ENCODE measurements at places on chromosomes 7 and 10. TPM values are rescaled to one million over a fixed set of nuclear protein-coding genes. Genes with fewer than 3 reads are reported as not detected.

IFIT1 gene
- 11.3 TPM for total RNA-seq

MOGAT3 gene
- not detected for total RNA-seq

SFMBT2 gene
- total RNA-seq, result 28.1 TPM

VWDE gene
- total RNA-seq, result 0.79 TPM

PKD1L1 gene
- 0.28 TPM for total RNA-seq

RAPGEF5 gene
- 6.4 TPM for total RNA-seq

DYNC1I1 gene
- total RNA-seq, result 6.9 TPM

LRRC4 gene
- 0.72 TPM for total RNA-seq

OLAH gene
- not detected for total RNA-seq

CELF2 gene
- 71.2 TPM for total RNA-seq

CRTAC1 gene
- 1.6 TPM for total RNA-seq

ZDHHC4 gene
- total RNA-seq, result 57.9 TPM

NPFFR1 gene
- 0.18 TPM for total RNA-seq

JCAD gene
- 46.5 TPM for total RNA-seq

C7orf33 gene
- not detected for total RNA-seq

ABCB1 gene
- 13.2 TPM for total RNA-seq

KIAA1549 gene
- 1.3 TPM for total RNA-seq

GRCh38 chr7:29866490-29866930 lies 60.2 kb downstream of the WIPF3 start:
- H3K27ac ChIP-seq, result peak overlapping the region; percentile 16
- H3K4me1 ChIP-seq, result peaks cover 26% of the 10 kb centered on the region
- H3K4me3 ChIP-seq, result no peak overlapping the region
- no peaks in the 10 kb centered on the region for H3K27me3 ChIP-seq

- no peak overlapping the region for H3K4me3 ChIP-seq
- no peak for DNase-seq
- H3K4me1 ChIP-seq, result peaks cover 2% of the 10 kb centered on the region
- H3K27ac ChIP-seq, result no peak overlapping the region
- no peaks in the 10 kb centered on the region for H3K27me3 ChIP-seq
Observed at GRCh38 chr7:149284343-149284742, 22.3 kb downstream of the ZNF783 start.

GRCh38 chr7:106693677-106694353 lies 32.9 kb upstream of the CCDC71L start:
- H3K4me3 ChIP-seq, result no peak overlapping the region
- no peaks in the 10 kb centered on the region for H3K27me3 ChIP-seq
- no peaks in the 10 kb centered on the region for H3K4me1 ChIP-seq
- H3K27ac ChIP-seq, result no peak overlapping the region
- no peak for DNase-seq

DNA sequence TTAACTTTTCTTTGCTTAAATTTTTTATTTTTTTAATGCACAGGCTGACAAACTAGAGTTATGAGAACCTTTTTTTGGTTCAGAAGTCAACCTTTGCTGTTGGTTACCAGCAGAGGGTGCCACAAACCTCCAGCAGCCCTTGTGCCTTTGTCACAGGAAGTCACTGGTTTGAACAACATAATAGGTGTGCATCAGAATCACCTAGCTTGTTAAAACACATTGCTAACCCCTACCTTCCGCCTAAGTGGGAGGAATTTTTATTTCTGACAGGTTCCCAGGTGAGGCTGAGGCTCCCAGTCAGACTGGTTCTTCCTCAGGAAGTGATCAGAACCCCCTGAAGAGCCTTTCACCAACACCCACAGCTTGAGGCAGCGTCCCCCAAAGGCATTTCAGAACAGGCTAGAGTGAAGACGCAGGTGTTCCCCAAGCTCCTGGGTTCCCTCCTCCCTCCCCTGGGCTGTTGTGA lies 22.6 kb upstream of the VDAC2 start:
- H3K4me3 ChIP-seq, result no peak overlapping the region
- no peak for DNase-seq
- no peaks in the 10 kb centered on the region for H3K36me3 ChIP-seq
- H3K27ac ChIP-seq, result no peak overlapping the region
- no peaks in the 10 kb centered on the region for H3K27me3 ChIP-seq

DNA sequence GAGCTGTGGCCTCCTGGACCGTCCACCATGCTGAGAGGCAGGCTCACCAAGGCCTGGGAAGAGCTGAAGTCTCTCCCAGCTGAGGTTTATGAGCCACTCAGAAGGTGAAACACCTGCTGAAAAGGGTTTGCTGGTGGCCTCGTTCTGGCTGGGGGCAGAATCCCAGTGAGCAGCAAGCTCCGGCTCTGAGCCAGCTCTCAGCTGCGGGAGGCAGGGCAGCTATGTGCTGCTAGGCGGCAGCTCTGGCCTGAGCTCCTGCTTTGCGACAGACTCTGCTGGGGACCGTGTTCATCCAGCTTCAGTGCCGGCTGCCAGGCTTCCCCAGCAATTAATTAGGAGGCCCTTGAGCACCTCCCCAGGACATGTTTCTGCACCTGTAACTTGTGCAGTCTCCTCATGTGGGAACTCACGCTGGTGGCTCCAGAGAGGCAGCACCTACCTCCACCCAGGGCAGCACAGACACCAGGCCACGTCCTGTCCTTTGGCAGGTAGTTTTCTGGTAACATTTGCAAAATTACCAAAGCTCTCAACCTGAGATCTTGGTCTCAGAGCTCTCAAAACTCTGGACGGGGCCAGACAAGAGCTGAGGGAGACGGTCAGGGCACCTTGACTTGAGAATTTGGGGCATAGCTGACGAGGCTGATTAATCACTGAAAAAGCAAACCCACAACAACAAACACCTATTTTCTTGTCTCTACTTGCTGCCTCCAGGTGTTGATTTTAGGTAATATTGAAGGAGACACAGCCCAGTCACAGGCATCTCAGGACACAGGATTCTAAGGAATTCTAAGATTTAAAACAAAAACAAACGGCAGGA lies 185.0 kb downstream of the TCERG1L start:
- H3K27ac ChIP-seq, result no peak overlapping the region
- no peaks in the 10 kb centered on the region for H3K27me3 ChIP-seq
- no peak overlapping the region for H3K4me3 ChIP-seq

DNA sequence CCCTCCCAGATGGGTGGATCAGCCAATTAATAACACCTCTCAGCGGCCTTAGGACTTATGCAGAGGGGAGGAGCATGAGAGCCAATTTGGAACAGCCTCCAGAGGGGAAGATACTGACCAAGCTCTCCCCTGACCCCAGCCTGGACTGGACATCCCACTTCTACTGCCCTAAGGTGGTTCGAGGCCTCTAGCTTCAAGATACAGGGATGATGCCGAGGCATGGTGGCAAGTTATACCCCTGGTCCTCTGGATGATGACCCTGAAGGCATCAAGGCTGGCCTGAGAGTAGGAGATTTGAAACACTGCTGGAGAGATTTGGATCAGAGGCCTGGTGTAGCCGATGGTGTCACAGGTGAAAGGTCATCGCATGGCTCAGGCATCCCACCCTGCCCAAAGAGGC lies 3.2 kb downstream of the CDH23 start:
- no peaks in the 10 kb centered on the region for H3K36me3 ChIP-seq
- peaks cover 7% of the 10 kb centered on the region for H3K4me1 ChIP-seq
- no peaks in the 10 kb centered on the region for H3K27me3 ChIP-seq
- H3K27ac ChIP-seq, result no peak overlapping the region
- no peak overlapping the region for H3K4me3 ChIP-seq
- no peak for DNase-seq

DNA sequence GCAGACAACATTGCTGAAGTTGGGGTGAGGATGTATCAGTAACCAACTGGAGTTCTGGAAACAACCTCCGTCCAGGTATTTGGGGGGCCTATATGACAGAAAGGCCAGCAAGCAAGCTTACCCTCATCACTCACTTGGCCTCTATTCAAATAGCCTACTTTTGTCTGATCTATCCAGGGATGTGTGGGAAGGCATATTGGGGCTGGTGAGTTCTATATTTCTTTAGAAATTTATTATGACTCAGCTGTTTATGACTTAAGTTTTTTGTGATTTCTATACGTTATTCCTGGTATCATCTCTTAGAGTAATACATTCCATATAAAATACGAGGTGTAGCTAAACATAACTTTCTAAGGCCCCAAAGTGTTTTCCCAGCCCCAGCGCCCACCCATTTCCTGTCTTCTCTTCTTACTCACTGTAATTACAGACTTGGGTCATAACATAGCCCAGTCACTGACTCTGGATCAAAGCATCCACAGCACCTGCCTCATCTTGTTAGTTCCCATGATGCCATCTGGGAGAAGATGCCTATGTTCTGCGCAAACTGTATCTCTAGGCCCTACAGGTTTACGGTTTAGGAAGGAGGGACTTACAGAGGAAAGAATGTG lies 18.1 kb downstream of the GARS1 start:
- no peaks in the 10 kb centered on the region for H3K27me3 ChIP-seq
- no peaks in the 10 kb centered on the region for H3K4me1 ChIP-seq
- no peaks in the 10 kb centered on the region for H3K36me3 ChIP-seq
- no peak for DNase-seq

GRCh38 chr7:158237672-158238335 lies 349.8 kb downstream of the PTPRN2 start:
- no peaks in the 10 kb centered on the region for H3K27me3 ChIP-seq
- no peak for DNase-seq
- H3K36me3 ChIP-seq, result no peaks in the 10 kb centered on the region
- H3K27ac ChIP-seq, result no peak overlapping the region
- H3K4me3 ChIP-seq, result no peak overlapping the region

GRCh38 chr7:148142660-148143248 lies 447.8 kb upstream of the C7orf33 start:
- H3K4me3 ChIP-seq, result no peak overlapping the region

- no peaks in the 10 kb centered on the region for H3K36me3 ChIP-seq
- no peaks in the 10 kb centered on the region for H3K4me1 ChIP-seq
- H3K27me3 ChIP-seq, result no peaks in the 10 kb centered on the region
- H3K27ac ChIP-seq, result no peak overlapping the region
Observed at GRCh38 chr7:18353339-18353738, 142.2 kb upstream of the HDAC9 start.

GRCh38 chr10:101961591-101962498 lies 94.1 kb downstream of the ARMH3 start:
- no peaks in the 10 kb centered on the region for H3K36me3 ChIP-seq
- no peak for DNase-seq
- H3K27ac ChIP-seq, result no peak overlapping the region
- H3K4me1 ChIP-seq, result peaks cover 4% of the 10 kb centered on the region
- H3K4me3 ChIP-seq, result no peak overlapping the region

- H3K36me3 ChIP-seq, result no peaks in the 10 kb centered on the region
- H3K4me1 ChIP-seq, result no peaks in the 10 kb centered on the region
- H3K4me3 ChIP-seq, result no peak overlapping the region
- no peak overlapping the region for H3K27ac ChIP-seq
- DNase-seq, result no peak
Observed at GRCh38 chr10:100847440-100847839, 65.3 kb upstream of the SLF2 start.

- peaks cover 19% of the 10 kb centered on the region for H3K4me1 ChIP-seq
- H3K27ac ChIP-seq, result no peak overlapping the region
- no peak for DNase-seq
- no peaks in the 10 kb centered on the region for H3K27me3 ChIP-seq
Observed at GRCh38 chr7:135747366-135747765, 1.2 kb downstream of the FAM180A start.

DNA sequence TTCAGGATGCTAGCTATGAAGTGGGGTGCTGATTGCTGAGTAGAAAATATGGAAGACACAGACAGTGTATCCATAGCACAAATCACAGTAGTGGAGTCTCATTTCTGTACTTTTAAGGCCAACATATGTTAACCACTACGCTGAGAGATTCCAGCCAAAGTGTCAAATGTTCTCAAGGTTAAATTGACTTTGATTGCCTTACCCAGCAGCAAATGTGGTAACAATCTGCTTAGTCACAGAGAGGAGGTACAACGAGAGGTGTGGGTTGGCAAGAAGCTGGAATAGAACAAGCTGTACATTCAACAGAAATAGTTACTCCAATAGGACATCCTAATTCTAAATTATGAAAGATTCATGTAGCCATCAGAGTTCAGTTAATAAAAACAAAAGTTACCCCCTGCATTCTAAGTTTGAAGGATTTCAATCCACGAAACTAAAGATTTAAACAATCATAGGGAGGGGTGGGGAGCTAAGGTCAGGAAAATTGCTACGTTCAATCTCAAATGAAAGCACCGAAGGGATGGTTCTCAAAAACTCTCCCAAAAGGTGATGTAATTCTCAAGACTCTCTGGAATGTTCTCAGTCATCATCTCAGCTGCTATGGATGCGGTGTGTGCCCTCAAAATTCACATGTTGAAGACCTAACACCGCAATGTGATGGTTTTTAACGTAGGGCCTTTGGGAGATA lies 137.0 kb downstream of the ETV1 start:
- no peaks in the 10 kb centered on the region for H3K4me1 ChIP-seq
- DNase-seq, result no peak
- H3K4me3 ChIP-seq, result no peak overlapping the region
- H3K36me3 ChIP-seq, result no peaks in the 10 kb centered on the region
- no peak overlapping the region for H3K27ac ChIP-seq

- DNase-seq, result no peak
- no peaks in the 10 kb centered on the region for H3K27me3 ChIP-seq
- no peaks in the 10 kb centered on the region for H3K36me3 ChIP-seq
- H3K27ac ChIP-seq, result no peak overlapping the region
- H3K4me3 ChIP-seq, result no peak overlapping the region
Observed at GRCh38 chr10:5906651-5907050, 16.6 kb downstream of the FBH1 start.

- H3K4me3 ChIP-seq, result no peak overlapping the region
- H3K4me1 ChIP-seq, result no peaks in the 10 kb centered on the region
- H3K27me3 ChIP-seq, result no peaks in the 10 kb centered on the region
- no peak overlapping the region for H3K27ac ChIP-seq
Observed at GRCh38 chr7:22386206-22386858, 29.4 kb upstream of the RAPGEF5 start.

- DNase-seq, result no peak
- no peaks in the 10 kb centered on the region for H3K36me3 ChIP-seq
- H3K27me3 ChIP-seq, result no peaks in the 10 kb centered on the region
Observed at GRCh38 chr7:107718456-107719193, 25.3 kb upstream of the CBLL1 start.

- H3K4me3 ChIP-seq, result no peak overlapping the region
- H3K27me3 ChIP-seq, result no peaks in the 10 kb centered on the region
Observed at GRCh38 chr10:51879238-51879637, 179.8 kb upstream of the CSTF2T start.

DNA sequence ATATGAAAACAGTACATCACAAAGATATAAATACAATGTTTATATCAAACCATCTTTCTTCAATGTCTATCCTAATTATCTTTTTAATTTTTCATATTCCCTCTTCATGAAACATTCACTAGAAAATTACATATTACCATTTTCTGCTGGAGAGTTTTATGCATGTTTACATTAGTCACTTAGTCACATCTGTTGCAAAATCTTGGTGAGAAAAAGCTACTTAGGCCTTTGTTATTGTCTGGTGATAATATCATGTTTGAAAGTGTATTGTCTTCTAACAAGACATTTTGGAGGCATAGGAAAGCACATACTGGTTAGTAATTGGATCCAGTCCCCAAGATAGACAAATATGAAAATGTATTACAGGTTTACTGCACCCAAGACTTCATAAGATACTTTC lies 163.6 kb downstream of the GNAI1 start:
- no peaks in the 10 kb centered on the region for H3K36me3 ChIP-seq
- no peak overlapping the region for H3K27ac ChIP-seq
- no peak overlapping the region for H3K4me3 ChIP-seq
- no peaks in the 10 kb centered on the region for H3K4me1 ChIP-seq
- H3K27me3 ChIP-seq, result no peaks in the 10 kb centered on the region

- no peaks in the 10 kb centered on the region for H3K27me3 ChIP-seq
- no peak for DNase-seq
- no peaks in the 10 kb centered on the region for H3K36me3 ChIP-seq
- H3K4me3 ChIP-seq, result no peak overlapping the region
- H3K4me1 ChIP-seq, result no peaks in the 10 kb centered on the region
Observed at GRCh38 chr10:45063591-45064231, 63.0 kb downstream of the ZNF22 start.

Measured in ovary (tissue), 10 donors.